ENCODE measurements at places on chromosomes 1 and 21.

DNA sequence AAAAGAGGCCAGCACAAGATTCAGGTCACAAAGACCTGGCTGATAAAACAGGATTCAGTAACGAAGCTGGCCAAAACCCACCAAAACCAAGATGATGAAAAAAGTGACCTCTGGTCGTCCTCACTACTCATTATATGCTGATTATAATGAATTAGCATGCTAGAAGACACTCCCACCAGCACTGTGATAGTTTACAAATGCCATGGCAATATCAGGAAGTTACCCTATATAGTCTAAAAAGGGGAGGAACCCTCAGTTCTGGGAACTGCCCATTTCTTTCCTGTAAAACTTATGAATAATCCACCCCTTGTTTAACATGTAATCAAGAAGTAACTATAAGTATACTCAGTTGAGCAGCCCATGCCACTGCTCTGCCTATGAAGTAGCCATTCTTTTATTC lies 26.0 kb upstream of the FMO2 start:
- no peak for DNase-seq

DNA sequence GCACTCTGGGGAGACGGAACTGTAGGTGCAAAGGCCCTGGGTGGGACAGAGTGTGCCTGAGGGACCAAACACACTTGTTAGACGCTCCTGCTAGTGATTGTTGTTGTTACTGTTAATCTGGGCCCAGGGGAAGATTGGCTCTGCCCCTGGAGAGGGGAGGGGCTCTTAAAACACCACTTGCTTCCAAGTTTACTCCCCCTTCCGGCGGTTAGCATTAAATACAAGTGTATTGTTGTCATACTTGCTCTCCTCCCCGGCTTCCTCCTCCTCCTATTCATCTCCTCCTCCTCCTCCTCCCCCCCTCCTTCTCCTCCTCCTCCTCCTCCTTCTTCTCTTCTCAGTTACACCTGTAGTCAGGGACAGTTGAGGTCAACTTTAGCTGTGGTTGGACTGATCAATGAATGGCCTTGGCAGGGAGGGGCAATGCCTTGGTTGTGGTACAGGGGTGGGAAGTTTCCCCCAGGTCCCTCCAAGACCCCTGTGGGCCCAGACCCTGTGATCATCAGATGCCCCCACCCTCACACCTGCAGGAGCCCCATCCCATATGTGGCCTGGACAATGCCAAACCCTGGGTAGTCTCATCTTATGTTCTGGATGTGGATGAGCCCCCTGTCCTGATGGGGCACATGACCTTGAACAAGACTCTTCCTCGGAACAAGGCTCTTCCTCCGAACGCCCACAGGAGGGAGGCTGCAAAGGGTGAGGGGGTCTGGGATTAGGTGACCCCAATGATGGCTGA lies 217.3 kb downstream of the PTPRU start:
- no peak for DNase-seq

- DNase-seq: no peak
These were observed 105.2 kb downstream of the SUSD4 start for GRCh38 chr1:223258751-223259198.

DNA sequence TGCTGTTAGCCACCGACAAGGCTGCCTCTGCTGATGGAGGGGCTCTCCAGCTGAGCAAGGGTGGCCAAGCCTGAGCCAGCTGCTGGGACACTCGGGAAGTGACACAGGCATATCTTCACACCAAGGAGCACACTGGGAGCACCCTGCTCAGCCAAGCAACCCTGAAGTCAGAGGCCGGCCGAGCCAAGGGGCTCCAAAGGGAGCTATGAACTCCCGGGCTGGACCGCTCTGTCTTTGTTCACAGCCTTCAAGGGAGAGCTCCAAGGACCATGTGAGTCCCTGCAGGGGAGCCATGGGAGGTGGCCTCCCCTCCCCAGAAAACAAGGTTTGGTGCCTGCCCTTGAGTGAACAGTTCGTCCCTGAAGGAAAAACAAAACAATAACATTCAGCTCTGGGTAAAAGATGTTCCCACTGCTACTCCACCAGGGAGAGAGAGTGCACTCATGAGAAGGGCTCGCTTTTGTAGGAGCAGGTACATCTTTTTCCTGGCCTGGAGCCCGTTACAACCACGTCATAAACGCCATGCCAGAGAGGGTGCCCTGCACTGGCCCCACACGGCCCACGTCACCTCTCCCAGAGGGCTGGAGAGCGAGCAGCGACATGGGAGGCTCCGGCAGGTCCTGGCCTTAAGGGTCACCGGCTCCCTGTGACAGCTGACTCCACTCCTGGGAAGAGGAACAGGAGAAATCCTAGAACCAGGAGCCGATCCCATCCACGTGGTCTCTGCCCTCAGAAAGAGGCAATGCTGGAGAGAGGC lies 56.3 kb upstream of the SLC25A33 start:
- no peak for DNase-seq

- DNase-seq: no peak
These were observed 10.8 kb upstream of the ASCL5 start for GRCh38 chr1:201137579-201138310.
